Hematopoietic multipotent progenitor cell treated with erythropoietin and hydrocortisone succinate and interleukin-3 and kit ligand, for 8 days (in vitro differentiated cells): ENCODE measurements at places on chromosomes 16 and 17.

- no peak for DNase-seq
Observed at GRCh38 chr16:12178251-12178990, 201.9 kb downstream of the SNX29 start.

GRCh38 chr16:87206646-87207451 lies 110.3 kb downstream of the C16orf95 start:
- no peak for DNase-seq

GRCh38 chr17:51442088-51442865 lies 181.9 kb downstream of the UTP18 start:
- no peak for DNase-seq

GRCh38 chr16:2008009-2008526 lies 1.6 kb downstream of the ZNF598 start:
- peak; percentile 65 for DNase-seq

GRCh38 chr17:4747847-4748246 lies 8.1 kb upstream of the CXCL16 start:
- DNase-seq, result no peak

DNA sequence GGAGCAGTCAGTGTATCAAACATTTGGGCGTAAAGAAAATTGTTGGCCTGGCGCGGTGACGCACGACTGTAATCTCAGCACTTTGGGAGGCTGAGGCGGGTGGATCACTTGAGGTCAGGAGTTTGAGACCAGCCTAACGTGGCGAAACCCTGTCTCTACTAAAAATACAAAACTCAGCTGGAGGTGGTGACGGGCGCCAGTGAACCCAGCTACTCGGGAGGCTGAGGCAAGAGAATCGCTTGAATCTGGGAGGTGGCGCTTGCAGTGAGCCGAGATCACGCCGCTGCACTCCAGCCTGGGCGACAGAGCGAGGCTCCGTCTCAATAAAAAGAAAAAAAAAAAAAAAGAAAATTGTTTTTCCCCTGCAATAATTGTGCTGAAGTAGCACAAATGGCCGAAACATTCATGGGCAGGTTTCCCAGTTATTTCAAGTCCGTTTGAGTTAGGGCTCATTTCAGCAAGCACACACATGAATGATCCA lies 1.4 kb downstream of the GCSH start:
- DNase-seq, result no peak
